ENCODE measurements at places on chromosomes 7 and 10.

DNA sequence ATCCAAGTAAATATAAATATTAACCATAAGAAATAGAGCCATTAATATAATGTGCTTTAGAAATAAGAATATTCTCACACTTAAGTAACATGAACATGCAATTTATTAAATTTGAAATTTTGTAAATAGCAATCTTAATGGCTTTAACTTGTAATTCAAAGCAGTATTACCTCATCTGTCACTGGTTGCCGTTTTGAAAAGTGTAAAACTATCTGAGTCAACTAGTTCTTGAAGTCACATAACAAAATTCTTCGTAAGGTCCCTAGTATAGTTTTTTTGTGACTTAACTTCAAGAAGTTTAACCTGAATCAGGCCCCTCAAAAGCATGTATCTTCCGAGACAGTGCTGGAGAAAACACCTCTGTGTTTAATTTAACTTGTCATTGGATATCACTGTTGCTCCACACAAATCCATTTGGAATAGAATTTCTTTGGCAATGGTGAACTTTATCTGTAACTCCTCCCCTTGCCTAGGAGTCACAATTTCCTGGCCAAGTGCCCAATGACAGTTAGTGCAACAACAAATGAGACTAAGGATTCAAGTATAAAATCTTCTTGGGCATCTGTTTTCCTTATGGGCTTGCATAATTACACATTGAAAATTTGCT lies 47.1 kb downstream of the NT5C2 start:
- DNase-seq: no peak

- DNase-seq: no peak
Measured at GRCh38 chr10:126135941-126136595, 239.7 kb downstream of the FANK1 start.

GRCh38 chr7:35366167-35367155 lies 112.6 kb upstream of the TBX20 start:
- no peak for DNase-seq

GRCh38 chr7:109763611-109764010 lies 1193.9 kb downstream of the DNAJB9 start:
- no peak for DNase-seq
